Tongue (tissue), 3 donors: ENCODE measurements at places on chromosomes 11 and 22. TPM values are rescaled to one million over a fixed set of nuclear protein-coding genes. Genes with fewer than 3 reads are reported as not detected.

DNA sequence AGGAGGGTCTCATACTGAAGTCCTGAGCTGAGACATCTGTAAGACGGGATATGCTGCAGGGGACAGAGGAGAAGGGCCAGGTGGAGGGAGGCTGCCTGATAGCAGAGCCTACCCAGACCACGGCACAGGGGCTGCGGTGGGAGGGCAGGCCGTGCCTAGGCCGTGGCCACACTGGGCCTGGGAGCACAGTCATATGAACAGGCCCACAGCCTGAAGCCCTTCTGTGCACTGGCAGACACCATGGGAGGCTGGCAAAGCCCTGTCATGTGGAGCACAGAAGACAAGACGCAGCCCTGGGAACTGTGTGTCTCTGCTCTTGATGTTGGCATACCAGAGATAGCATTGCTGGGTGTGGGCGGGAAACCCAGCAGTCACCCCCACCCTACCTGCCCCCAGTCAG is 3.3 kb downstream of the SPATA19 start:
- DNase-seq, result no peak

GRCh38 chr22:42670921-42671709 is 21.9 kb upstream of the CYB5R3 start:
- no peak for DNase-seq

DNA sequence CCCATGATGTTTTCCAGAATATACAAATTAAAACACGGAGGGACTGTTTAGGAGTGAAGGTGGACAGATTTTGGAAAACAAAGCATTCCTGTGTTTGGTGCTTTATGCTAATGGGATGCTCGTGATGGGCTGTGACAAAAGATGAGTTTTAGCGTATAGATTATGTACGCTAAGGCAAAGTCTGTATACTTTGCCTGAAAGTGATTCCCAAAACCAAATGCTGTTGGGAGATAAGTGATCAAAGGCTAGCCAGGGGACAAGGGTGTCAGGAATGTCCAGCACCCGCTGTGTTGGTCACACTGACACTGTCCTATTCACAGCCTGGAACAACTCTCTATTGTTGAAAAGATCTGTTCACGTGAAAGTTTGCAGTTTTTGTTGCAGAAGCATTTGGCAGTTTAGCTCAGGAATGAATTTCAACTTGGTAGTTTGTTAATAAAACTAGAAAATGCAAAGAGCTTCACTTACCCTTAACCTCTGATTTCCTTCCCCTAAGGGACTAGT is 1.5 kb downstream of the JAM3 start:
- no peak for DNase-seq

Gene TSGA10IP
- not detected for total RNA-seq

- no peak for DNase-seq
These were observed 49.3 kb downstream of the ATXN10 start for GRCh38 chr22:45720839-45721378.

DNA sequence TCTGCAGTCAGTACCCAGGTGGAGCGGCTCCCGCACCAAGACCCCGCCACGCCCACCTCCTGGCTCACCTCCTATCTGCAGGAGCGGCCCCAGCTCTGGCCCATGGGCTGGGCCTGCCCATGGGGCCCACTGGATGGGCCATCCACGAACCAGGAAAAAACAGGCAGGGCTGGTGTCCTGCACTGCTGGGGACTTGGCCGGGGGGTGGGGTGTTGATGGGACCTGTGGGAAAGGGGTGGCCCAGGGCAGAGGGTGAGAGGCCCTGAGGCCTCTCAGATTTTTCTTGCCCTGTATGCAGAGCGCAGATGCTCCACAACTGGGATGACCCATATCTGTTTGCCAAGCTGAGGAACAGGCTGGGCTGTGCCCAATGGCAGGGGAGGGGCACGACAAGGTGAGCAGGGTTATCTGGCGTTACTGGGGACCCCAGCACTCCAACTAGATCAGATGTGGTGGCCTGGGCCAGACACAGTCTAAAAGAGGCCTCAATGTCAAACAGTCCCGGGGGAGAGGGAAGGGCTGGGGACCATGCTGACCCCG is 2.7 kb upstream of the PIM3 start:
- no peak for DNase-seq

DNA sequence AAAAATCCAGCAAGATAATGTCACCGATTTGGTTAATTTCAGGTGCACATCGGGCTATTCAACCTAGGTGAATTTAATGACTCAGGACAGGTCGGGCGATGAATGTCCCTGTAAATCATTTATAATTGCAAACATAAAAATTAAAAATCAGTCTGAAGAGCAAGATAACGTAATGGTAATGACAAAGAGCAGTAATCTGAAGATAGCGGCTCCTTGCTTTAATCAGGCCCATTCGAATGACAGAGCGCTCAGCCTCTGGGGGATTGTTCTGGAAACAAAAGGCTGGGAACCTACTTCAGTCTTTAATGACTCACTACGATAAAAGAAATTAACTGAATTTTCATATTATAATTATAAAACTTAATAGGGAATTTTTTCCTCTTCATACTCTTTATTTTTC is 61.3 kb downstream of the RCN1 start:
- no peak for DNase-seq

DNA sequence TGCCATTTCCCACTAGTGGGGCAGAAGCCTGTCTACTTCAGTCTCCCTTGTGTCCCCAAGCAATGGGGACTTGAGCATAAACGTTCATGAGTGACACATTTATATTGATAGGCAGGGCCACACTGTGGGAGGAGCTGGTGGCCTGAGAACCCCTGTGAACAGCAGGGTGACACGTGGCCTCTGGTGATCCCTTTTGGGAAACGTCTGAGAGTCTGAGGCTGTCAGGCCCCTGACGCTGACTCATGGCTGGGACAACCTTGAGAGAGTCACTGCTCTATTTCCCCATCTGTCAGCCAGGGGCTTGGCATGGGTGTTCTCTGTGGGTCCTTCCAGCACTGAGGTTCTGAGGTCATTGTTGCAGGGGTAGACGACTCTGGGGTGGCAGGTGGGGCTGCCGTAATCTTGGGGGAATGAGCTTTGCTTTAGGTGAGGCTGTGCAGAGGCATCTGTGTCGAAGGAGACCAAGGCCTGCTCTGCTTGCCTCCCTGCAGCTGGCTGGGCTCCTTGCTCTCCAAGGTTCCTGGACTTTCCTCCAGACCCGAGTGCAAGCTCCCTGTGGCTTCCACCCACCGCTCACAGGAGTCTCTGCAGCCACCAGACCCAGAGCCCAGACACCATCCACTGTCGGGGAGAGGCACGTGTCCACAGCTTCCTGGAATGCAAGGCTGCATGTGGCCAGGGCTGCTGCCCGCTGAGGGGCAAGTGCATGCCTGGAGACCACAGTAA is 54.7 kb downstream of the SMIM38 start:
- DNase-seq, result no peak

Gene MS4A6E
- total RNA-seq, result not detected

- DNase-seq, result no peak
These were observed 12.8 kb upstream of the EFCAB6 start for GRCh38 chr22:43824724-43825420.

DNA sequence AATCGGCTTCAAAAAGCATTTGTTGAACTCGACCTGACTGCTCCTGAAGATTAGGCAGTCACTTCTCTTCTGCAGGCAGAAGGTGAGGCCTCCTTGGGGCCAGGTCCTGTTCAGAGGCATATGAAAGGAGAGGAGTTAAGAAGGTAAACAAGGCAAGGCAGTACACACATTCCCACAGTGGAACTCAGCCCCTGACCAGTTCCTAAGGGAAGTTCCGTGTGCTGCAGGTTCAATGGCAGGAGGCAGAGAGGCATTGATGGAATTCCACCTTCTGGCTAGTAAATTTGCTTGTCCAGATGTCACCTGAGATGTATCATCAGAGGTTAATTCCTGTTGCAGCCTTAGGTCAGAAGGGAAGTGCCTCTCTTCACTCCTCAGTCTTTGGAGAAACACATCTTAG is 337.0 kb upstream of the MTNR1B start:
- DNase-seq, result no peak

DNA sequence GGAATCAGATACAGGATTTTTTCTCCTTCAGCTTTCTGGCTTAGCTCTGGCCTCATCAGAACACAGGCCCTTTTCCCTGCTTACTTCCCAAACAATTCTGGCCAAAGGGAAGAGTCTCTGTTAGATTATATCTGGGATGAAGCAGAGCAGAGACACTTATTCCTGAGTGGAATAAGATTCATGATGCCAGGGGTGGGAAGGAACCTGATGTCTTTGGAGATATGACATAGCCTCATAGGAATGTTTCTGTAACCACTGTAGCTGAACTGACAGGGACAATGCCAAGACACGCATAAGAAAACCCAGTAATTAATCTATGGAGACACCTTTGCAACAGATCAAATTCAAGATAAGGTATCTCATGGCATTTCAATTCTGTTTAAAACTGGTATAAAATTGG is 177.1 kb upstream of the RAG2 start:
- no peak for DNase-seq

DNA sequence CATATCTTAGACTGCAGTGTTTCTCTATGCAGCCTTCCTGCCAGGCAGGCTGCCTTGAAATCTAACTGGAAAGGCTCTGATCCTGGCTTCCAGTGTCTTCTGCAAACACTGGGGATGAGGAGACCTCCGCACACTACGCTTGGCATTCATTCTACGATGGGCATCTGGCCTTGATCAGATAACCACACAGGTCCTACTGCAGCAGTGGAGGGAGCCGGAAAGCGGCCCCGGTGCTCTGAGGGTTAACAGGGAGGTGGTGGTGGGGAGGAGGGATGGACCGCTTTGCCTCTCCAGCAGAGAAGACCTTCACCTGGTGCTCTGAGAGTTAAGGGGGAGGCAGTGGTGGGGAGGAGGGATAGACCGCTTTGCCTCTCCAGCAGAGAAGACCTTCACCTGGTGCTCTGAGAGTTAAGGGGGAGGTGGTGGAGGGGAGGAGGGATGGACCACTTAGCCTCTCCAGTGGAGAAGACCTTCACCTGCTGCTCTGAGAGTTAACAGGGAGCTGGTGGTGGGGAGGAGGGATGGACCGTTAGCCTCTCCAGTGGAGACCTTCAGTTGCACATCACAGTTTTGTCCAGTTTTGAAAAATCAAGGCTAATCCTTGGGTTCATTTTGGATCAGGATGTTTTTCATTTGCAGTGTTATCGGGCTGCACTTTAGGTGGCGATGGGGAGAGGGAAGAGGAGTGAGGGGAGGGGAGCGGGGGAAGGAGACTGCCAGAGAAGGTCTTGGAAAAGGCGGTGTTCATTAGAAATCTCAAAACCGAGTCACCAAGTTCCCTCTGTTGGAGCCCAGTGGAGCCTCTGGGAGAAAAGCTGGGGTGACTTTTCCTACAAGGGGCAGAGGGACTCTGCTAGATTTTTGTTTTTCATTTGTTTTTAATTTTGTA is 5.6 kb downstream of the GAL start:
- DNase-seq, result no peak

GRCh38 chr11:43376065-43376464 is 17.3 kb downstream of the TTC17 start:
- no peak for DNase-seq

GRCh38 chr11:110566577-110566976 is 136.8 kb downstream of the FDX1 start:
- DNase-seq, result no peak

- DNase-seq, result no peak
These were observed 5.2 kb upstream of the SUSD2 start for GRCh38 chr22:24176040-24176439.

DNA sequence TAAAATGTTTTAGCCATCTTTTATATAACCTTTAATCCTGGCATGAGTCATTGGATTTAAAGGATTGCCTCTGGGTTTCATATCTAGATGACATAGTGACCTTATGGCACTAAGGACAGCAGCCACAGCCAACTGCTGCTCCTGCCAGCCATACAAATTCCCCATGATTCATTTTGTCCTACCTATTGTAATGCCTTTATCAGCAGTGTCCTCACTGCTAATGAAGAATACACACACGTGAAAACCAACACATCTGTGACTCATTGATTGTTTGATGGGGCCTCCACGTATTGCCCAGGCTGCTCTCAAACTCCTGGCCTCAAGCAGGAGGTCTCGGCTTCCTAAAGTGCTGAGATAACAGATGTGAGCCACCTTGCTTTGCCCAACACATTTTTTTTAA is 1.8 kb downstream of the LDHAL6A start:
- no peak for DNase-seq

GRCh38 chr22:19407649-19408606 is 23.6 kb downstream of the HIRA start:
- peak; percentile 73 for DNase-seq

DNA sequence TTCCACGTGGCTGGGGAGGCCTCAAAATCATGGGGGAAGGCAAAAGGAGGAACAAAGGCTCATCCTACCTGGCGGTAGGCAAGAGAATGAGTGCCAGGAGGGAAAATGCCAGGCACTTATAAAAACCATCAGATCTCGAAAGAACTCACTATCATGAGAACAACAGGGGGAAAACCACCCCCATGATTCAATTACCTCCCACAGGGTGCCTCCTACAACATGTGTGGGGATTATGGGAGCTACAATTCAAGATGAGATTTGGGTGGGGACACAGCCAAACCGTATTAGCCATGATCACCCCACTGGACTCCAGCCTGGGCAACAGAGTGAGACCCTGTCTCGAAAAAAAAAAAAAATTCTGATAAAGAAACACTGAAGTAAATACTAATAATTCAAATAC is 87.1 kb downstream of the FCHSD2 start:
- no peak for DNase-seq

- DNase-seq, result peak; percentile 69
These were observed 56.8 kb upstream of the CLMP start for GRCh38 chr11:123251657-123252344.

DNA sequence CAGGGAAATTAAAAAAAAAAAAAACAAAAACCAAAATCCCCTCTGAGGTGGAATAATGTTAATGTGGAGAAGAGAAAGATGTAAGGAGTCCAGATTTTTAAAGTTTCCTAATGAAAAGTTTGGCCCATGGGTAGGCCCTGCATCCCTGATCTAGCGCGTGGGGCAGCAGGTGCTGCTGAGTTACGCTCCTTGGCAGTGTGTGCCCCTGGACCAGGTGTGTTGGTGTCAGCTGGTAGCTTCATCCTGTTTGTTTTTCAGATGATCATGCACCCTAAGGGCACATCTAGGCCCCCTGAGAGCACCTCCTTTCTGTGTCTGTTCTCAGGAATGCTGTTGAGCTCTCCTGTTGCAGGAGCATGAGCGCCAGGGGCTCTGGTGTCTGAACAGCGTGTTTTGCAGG is 6.7 kb downstream of the DGCR8 start:
- no peak for DNase-seq

DNA sequence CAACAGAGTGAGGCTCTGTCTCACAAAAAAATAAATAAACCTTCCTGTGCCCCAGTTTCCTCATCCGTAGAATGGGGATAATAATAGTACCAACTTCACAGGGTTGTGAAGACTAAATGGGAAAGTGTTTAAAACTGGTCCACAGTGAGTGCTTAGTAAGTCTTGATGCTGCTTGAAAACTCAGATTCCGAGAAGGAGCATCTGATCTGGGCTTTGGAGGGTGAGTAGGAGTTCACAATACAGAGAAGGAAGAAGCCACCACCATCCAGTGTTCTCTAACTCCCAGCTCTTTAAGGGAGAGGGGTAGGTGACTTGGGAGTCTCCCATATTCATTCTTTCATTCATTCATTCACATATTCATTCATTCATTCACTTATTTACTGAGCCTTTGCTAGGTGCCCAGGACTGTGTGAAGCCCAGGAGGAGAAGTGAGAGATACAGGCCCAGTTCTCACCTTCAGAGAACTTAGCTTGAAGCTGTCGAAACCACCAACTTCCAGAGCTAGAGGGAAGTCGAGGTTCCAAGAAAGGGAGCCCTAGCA is 17.7 kb downstream of the CYTH4 start:
- no peak for DNase-seq
